ENCODE measurements at places on chromosomes 16 and 17.
A peak's percentile ranks its signal among the peaks of the same experiment; 100 is the strongest.

- no peak for DNase-seq
Measured at GRCh38 chr16:3980253-3981111, 100.0 kb upstream of the CREBBP start.

DNA sequence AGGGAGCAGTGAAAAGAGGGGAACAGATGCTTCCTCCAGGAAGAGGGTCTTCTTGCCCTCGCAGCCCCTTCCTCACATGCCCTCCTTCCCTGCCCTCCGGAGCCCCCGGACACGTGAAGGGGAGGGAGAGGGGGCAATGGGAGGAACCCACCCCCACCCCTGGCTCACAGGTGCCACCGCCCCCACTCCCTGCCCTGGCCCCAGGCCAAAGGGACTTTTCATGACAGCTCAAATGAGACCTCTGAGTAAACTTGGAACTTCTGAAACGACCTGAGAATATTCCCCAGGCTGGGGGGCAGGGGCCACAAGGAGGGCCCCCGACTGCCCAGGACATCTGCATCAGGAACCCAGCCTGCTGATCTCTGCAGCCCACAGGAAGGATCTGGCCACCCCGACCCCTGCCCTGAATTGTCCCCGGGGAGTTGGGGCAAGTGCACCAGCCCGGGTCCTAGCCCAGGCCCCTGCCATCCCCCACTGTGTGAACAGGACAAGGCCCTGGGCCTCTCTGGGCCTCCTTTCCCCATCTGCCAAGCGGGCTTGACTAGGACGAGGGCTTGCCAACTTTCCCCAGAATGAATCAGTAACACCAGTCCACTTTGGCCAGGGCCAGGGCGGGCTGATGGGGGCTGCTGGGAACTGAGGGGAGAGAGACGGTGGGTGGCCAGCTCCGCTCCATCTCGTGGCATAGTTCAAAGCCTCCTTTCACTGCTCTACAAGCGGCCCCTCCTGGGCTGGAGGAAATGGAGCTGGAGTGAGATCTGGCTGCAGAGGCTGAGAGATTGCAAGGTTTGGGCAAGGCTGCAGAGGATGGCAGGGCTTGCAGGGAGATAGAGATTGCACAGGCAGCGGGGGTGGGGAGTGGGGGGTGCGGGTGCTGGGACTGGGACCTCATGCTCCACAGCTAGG, 3.8 kb downstream of the IL21R start:
- DNase-seq = no peak

DNA sequence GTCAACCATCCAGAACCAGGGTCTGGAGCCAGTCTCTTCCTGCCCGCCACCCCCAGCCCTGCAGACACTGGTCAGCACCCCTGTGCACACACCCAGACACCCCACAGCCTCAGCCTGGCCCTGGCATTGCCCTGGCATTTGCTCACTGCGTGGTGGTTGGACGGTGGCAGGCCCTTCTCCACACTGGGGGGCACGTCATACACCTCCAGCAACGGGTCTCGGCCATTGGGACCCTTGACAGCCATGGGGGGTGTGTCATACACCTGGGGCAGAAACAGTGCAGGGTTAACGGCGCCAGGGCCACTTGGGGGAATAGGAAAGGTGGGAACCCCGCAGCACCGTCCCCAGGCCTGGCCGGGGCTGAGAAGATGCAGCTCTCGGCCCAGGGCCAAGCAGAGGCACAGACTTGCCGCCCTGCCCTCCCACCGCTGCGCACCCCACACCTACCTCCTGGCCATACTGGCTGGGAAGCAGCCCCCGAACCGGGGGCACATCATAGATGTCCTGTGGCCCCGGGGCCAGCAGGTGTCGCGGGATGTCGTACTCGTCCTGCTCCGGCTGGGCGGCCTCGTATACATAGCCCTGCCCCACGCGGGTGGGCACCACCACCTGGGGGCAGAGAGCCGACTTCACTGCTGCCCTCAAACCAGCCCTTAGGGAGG, 14.6 kb downstream of the BCAR1 start:
- no peak for DNase-seq

- peak; percentile 59 for DNase-seq
Measured at GRCh38 chr16:12819126-12820117, 15.7 kb upstream of the CPPED1 start.

DNA sequence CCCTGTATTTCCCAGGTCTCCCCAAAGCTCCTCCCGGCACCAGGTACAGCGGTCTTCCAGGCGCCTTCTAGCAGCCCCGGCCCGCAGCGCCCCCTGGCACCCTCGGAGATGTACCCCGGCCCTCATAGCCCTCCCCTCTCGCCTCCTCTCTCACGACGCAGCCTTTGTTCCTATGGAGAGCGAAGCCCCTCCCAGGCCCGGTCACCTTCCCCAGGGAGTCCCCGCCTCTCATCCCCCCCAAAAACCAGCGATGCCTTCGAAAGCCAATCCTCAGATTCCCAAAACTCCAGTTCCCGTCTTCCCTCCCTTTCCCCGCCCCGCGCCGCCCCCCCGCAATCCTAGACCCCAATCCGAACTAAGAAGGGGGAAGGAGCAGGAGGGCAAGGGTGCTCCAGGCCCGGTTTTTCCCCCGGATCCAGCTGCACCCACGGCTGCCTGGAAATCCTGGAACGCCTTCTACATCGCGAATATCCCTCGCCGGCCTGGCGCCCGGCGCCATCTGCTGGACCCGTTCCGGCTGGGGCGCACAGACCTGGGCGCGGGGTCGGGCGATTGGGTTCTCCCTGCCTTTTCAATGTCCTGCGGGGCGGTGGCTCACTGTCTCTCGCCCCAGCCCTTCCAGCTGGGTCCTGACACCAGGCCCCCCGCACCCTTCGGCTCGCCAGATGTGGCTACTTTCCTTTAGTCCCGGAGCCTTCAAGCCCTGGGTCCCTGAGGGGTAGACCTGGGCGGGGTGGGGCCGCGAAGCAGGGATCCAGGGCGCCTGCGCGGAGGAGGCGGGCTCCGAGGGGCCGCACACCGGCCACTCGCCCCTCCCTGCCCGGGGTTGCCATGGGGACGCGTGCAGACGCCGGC, at the start of gene DNAH2:
Gene DNAH2 (plus strand): TSS at position 844 of the 855 bp plus-strand sequence. CDS start 1,991 bp downstream, outside the sequence.
- peak; percentile 96 for DNase-seq

- no peak for DNase-seq
Measured at GRCh38 chr17:31297090-31297489, at the start of gene OMG. Gene OMG, minus strand, starts transcription at chr17:31297239. Its CDS starts 908 bp downstream, at chr17:31296331.

DNA sequence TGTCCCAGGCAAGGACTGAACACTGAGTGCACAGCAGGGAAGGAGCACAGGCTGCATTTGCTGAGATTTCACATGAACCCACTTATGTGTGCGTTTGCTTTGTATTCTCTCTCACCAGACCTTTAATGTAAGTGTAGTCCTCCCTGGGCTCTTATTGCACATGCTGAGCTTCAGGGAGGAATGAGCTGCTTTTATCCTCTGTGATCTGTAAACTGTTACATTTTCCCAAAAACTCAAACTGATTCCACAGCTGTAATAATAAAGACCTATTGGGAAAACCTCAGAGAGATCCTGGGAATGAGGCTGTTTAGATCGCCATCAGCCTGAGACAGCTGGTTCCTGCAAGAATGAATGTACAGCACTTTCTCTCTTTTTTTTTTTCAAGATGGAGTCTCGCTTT, 53.6 kb upstream of the ADORA2B start:
- no peak for DNase-seq

DNA sequence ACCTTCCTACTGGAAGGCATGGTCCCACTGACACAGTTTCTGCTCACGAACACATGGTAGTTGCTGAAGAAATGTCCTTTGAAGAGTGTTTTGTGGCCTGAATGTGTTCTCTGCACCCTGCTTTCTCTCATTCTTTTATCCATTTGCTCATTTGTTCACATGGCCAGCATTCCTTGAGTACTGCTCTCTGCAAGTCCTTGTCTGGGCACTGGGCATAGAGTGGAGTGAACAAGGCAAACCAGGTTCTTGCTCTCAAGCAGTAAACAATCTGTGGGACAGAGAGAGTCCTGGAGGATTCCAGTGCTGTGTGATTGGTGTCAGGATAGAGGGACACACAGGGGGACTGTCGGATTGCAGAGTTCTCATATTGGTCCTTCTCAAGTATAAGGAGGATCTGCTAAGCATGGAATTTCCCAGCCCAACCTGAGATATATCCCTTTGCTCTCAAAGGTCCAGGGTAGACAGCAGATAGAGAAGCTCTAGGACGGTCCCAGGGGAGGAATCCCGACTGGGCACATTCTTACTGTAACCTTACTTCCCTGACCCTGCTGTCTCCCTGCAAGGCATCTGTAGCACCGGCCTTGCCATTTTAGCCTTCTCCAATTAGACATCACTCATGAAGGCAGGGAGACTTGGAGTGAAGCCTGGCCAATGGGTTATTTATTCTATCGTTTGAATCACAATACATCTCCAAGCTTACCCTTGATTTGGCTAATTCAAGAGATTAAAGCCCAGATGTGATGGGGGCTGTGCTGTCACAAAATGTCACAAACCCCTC, 32.3 kb downstream of the ARL4D start:
- DNase-seq = no peak

GRCh38 chr16:3317315-3317999, 12.2 kb downstream of the ZNF75A start:
- peak; percentile 7 for DNase-seq

GRCh38 chr16:11852092-11852809, 909 bp upstream of the RSL1D1 start:
- peak; percentile 80 for DNase-seq

DNA sequence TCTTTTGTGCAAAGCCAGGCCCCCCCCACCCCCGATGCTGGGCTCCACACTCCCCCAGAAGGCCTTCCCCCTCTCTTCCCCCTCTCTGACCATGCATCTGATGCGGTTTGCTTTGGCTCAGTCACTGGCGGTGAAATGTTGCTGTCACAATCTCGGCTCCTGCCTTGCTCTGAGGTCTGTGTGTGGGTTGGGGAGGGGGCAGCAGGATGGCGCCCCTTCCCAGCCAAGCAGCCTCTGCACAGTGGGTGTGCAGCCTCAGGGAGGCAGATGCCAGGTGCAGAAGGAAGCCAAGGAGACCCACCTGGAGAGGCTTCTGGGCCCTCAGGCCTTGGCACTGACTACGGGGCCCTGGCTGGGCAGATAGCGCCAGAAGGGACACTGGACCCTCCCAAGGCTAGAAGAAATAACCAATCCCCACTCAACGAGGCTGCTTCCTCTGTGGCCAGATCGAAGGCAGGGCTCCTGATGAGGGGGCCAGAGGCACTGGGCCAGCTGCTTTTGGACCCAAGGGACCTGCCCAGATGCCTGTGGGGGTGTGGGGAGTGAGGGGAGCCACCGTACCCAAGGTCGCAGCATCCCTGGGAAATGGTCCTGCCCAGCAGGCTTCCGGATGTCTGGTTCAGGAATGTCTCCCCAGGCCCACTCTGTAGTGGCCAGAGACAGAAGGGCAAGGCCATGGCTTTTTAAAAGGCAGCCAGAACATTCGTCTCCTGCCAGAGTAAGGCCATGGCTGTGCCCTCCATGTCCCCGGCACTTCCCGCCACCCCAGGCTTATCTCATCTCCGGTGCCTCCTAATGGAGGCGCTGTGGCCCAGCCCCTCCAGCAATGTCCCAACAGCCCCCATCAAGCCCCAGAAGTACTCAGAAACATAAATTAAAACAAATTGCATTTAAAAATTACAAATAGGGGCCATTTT, 43.4 kb upstream of the SLC38A10 start:
- no peak for DNase-seq

GRCh38 chr17:49952209-49952911, 16.6 kb upstream of the DLX4 start:
- DNase-seq = peak; percentile 91

DNA sequence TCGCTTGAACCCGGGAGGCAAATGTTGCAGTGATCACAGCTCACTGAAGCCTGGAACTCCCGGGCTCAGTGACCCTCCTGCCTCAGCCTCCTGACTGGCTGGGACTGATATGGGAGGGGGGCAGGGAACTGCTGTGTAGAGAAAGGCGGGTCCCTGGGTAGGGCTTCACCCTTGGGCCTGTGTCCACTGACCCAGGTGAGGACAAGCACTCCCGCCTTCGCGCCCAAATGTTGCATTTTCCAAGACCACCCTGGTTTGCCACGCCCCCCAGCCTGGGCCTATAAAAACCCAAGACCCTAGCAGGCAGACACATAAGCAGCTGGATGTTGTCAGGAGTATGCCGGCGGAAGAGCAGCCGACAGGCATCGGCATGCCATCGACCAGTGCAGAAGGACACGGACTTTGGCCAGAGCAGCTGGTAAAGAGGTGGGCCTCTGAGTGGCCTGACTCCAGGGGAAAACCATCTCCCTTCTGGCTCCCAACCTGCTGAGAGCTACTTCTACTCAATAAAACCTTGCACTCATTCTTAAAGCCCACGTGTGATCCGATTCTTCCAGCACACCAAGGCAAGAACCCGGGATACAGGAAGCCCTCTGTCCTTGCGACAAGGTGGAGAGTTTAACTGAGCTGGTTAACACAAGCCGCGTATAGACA, 19.1 kb downstream of the SMYD4 start:
- no peak for DNase-seq

GRCh38 chr16:8874388-8874787, 5.6 kb upstream of the CARHSP1 start:
- DNase-seq = no peak

- no peak for DNase-seq
Measured at GRCh38 chr16:72609933-72610332, 438.0 kb upstream of the PMFBP1 start.

GRCh38 chr17:43418441-43419374, 19.9 kb downstream of the ARL4D start:
- DNase-seq = peak; percentile 91

DNA sequence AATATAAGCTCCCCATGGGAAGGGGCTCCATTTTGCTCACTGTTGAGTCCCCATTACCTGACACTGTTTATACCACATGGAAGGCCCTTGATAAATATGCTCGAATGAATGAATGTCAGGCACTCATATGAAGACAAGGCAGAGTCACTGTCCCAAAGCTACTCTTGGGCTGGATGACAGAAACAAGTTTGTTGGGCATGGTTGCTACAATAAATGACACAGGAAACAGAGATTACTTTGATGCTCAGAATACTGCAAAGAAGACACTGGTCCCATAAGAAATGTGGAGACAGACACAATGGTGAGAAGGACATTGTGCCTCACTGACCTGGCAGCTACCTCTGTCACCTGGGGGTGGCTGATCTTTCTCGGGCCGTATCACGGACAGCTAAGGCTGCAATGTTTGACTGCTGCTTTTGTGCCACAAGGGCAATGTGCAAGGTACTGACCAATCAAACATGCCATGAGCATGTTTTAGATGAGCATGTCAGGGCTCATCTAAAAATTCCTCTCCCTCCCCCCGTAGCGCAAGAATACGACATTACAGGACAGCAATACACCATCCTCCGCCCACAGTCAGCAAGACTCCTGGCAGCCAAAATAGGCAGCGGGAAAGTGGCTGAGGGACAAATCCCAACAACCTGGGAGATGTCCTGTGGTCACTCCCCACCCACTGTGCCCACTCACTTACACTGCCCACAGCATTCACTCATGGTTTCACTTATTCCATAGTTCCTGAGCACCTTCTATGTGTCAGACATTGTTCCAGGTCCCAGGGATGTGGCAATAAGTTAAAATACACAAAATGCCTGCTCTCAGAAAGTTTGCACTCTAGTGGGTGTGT, 5.0 kb downstream of the PIK3R6 start:
- DNase-seq = no peak

All from DMS53 (cell line).